GM18507 (cell line): ENCODE measurements at places on chromosomes 11 and 22.

DNA sequence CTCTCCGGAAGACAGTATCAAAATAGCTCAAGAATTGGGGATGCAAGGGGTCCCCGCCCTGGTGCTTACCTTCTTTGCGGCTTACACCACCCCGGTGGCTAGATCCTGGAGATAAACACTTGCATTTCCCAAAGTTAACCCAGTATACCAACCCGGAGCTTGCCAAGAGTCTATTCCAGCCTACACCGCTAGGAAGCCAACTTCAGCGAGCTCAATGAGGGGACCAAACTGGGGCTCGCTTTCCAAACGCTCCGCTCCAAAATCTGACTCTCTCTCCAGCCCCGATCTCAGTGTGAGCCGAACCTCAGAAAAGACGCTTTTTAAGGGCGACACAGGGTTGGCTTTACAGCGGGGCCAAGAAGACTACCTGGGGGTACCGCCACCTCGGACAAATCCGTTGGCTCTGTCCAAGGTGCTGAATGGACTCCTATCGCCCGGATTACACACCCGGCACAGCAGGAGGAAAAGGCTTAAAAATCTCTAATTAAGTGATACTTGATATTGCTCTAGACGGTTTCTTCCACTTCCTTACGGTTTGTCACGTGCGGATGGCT, 20.1 kb upstream of the BDNF start:
- no peak for DNase-seq

DNA sequence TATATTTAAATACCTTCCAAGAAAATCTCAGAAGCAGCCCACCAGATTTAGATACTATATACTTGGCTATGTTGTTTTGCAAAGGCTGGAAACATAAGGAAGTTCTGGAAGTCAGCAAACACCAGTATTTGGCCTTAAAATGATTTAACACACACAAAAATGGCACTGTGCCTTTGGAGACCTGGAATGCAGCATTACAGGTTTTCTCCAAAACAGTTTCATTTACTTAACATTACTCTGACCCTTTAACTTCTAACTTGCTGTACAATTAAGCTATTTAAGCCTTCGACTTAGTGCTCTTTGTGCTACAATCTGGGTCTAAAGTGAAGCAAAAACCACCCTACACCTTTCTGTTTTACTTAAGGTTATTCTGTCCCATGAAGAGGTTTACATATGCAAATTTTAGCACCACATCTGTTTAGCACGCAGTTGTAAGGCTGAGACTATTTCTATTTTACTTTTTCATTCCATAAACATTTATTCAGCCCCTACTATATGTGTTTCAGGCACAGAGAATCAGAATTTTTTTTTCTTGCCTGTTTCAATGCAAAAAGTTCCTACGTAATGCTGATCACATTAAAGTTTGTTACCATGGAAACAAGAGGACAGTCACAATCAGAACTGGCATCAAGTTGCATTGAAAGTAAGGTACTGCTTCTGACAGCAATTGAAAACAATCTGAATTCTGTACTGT, 70.3 kb downstream of the MAML2 start:
- no peak for DNase-seq

- no peak for DNase-seq
Observed at GRCh38 chr11:6225024-6225423, 9.4 kb downstream of the FHIP1B start.

GRCh38 chr22:38935023-38935422, 22.4 kb upstream of the APOBEC3A start:
- DNase-seq, result no peak

DNA sequence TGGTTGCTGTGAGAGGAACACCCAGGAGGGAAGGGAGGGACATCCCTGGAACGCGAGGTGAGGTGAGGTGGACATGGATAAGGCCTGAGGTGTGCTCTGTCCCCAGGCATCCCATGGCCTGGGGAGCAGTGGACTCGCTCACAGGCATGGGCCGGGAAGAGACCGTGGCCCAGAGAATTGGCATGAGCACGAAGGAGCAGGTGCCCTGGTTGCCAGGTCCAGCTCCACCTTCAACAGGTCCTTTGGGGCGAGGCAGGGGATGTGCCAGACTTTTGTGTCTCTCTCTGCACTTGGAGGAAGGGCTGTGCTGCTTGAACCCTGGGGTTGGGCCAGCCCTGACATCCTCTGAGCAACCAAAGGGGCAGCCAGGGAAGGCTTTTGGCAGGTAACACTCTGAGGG, 21.5 kb downstream of the MUC6 start:
- DNase-seq, result no peak

DNA sequence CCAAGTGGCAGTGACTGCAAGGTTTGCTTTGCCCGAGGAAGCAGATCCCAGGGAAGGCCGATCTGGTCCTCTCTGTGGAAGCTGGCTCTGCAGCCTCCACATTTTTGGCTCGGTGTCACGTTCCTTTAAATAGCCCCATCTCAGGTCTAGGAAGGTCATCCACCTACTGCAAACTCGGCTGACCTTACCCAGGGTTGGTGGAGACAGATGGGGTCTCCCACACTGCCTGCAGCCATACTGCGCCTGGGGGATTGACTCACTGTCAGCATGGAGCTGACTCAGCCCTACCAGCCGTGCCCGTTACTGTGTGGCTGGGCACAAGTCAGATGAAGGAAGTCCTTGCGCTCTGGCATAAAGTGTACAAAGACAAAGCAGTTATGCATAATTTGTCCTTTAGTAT, 16.9 kb downstream of the CDPF1 start:
- no peak for DNase-seq

- DNase-seq, result no peak
Observed at GRCh38 chr22:19438298-19438697, 6.0 kb downstream of the MRPL40 start.

DNA sequence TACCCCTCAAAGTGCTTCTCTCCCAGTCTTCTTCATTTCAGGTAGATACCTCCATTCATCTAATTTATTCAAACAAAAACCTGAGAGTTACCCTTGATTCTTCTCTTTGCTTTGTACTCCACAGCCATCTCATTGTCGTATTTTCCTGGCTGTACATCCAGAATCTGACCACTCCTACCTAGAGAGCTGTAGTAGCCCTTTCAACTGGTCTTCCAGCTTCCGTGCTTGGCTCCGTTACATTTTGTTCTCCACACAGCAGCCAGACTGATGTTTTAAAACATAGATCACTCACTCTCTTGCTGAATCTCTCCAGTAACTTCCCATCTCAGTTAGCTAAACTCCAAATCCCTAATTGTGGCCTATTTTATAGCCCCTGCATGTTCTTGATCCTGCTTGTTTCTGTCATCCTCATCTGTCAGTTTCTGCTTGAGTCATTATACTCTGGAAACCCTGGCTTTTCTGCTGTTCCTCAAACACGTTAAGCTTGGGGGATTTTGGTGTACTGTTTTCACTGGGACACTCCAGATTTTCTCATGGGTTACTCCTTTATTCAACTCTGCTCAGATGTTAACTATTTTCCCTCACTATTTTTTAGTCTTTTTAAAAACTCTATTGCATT, 7.4 kb downstream of the SPCS2 start:
- DNase-seq, result no peak

DNA sequence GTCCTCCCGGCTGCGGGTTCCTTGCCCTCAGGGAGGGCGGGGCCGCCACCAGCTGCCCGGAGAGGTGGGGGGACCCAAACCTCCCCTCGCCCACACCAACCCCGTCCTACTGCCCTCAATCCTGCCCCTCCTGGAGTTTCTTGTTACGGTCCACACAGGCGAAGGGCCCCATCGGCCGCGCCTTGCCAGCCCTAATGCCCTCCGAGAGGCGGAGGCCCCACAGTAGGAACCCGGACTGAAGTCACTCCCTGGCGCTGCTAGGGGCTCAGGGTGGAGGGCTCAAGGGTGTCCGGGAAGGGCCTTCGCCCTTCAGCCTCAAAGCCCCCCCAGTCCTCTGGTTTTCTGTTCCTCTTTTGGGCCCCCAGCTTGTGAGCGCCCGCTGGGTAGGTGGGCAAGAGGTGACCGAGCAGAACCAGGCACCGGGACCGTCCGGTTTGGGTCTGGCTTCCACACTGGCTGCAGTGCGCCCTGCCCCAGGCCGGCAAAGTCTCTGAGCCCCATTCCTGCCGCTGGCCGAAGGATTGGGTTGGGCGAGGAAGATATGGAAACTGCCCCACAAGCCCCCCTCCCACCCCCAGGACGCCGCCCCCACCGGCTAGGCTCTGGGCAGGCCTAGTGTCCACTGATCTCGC, 24.5 kb downstream of the DUSP8 start:
- no peak for DNase-seq

- no peak for DNase-seq
Observed at GRCh38 chr11:72848846-72849466, 34.7 kb downstream of the ATG16L2 start.

DNA sequence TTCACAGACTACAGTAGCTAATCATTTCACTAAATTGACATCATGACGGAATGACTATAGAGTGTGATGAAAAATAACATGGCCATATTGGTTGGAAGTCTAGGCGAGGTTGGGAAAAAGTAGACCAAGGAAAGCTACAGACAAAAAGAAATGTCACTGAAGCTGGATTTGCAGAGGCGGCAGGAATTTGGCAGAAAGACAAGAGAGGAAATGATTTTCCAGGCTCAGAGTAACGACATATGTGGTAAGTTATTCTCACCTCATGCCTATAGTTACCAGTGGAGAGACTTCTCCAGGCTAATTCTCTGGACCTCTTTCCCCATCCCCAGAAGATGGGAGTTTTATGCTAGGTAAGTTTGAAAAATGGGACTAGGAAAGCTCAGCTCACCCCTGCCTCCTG, 1005.8 kb upstream of the CCDC90B start:
- DNase-seq, result no peak

DNA sequence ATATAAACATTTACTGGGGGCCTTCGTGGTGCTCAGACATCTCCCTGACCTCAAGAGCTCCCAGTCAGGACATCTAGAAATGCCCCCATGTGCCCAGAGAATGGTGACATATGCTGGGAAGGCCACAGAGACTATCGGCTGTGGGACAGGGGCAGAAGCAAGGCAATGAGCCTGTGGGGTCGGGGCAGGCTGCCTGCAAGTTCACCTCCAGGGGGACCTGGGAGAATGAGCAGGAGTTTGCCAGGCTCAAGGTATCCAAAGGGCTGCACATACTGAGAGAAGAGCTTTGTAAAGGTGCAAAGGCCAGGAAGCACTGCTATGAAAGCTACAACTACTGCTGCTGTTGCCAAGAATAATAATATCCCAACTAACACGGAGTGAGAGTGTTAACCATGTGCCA, 233.9 kb downstream of the TENM4 start:
- DNase-seq, result no peak

DNA sequence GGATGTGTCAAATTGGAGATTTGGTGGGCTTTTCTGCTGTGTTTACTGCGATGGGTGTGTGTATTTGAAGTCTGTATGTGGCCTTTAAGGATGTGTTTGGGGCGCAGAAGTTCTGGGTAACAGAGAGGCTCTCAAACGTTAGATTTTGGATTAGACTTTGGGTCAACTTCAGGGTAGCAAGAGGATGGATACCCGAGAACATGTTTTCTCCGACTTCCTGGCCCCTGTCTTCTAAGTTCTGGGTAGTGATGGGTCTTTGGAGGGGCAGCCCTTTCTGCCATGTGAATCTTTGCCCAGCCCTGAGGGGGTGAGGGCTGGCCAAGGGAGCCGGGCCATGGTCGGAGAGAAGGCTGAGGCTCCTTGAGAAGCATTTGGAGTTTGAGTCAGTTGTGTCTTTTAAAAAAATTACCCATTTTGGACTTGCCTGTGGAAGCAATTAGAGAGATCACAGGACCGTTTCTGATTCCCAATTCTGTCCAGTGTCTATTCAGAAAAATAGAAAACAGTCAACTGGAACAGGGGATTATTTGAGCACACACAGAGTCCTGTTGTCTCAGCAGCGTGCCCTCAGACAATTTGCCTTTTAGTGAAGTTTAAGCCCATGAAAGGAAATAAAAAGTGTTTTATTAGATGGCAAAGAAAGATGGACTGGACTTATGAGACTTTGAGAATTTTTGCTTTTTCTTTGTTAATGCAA, 114.4 kb downstream of the PTPRJ start:
- no peak for DNase-seq

- DNase-seq, result no peak
Observed at GRCh38 chr22:34808618-34809017, 257.3 kb upstream of the ISX start.

DNA sequence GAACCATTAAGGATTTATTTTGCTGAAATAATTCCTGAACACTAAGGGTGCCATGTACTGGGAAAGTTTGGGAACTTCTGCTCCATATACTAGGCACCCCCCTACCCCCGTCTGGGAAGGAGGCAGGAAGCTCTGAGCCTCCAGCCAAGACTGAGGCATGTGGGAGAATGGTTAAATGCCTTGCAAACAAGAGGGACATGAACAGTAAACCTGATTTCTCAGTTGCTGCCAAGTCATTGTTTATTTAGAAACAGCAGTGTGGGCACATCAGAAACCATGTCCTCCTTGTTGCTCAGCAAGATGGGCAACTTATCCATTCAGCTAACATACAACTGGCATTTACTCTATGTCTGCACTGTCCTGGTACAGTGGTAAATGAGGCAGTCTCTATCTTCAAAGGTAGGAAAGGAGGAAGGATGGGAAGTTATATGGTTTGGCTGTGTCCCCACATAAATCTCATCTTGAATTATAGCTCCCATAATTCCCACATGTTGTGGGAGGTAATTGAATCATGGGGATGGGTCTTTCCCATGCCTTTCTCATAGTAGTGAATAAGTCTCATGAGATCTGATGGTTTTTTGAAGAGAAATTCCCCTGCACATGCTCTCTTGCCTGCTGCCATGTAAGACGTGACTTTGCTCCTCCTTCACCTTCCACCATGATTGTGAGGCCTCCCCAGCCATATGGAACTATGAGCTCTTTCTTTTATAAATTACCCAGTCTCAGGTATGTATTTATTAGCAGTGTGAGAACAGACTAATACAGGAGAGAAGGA, 459.1 kb downstream of the MIAT start:
- no peak for DNase-seq

GRCh38 chr11:42410251-42410955, 901.4 kb upstream of the API5 start:
- DNase-seq, result no peak

DNA sequence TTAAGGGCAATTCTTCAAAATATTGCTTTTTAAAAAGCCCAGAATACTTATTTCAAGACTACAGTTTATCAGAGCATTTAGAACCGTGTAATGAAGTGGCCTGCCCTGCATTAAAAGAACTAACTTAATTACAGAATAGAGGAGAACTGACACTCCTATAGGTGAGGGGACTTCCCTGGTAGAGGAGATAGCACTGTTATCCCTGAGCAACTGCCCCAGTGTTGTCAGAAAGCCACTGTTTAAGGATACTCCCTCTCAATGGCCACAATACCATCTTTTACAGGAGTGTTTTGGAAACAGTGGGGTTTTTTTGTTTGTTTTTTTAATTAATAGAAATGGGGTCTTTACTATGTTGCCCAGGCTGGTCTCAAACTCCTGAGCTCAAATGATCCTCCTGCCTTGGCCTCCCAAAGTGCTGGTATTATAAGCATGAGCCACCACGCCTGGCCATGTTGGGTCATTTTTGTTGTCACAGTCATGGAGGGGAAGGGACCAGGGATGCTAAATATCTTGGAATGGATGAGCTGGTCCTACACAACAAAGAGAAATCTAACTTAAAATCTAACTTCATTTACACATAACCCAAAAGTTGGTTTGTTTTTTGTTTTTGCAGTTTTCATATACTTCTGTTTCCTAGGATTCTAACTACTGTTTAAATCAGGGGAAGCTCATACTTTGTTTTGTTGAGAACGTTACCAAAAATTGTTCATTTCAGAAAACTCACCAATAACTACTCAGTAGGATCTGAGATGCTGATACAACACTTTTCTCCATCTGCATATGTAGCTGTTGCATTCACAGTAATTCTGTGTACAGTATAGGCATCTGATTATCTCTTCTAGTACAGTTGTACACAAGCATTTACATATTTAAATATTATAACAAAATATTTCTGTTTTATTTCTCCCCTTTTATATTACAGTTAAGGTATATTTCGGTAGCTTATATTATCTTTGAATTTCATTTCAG, 8.1 kb downstream of the RPL27A start:
- no peak for DNase-seq

GRCh38 chr22:47056776-47057470, 294.5 kb downstream of the TBC1D22A start:
- no peak for DNase-seq
